Left kidney (tissue), 8 donors: ENCODE measurements at places on chromosomes 5 and 9. TPM values are rescaled to one million over a fixed set of nuclear protein-coding genes. Genes with fewer than 3 reads are reported as not detected.

PCSK1 gene
- polyA plus RNA-seq: 0.38 TPM

GRCh38 chr9:36791222-36791950 lies 218.7 kb downstream of the MELK start:
- no peak for DNase-seq

DNA sequence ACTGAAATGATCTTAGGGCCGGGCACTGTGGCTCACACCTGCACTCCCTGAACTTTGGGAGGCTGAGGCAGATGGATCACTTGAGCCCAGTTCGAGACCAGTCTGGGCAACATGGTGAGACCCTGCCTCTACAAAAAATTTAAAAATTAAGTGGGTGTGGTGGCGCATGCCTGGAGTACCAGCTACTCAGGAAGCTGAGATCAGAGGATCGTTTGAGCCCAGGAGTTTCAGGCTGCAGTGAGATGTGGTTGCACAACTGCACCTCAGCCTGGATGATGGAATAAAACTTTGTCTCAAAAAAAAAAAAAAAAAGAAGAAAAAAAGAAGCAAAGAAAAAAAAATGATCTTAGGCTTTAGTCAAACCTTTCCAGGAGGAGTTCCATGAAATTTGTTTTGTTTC lies 41.8 kb downstream of the MEF2C start:
- no peak for DNase-seq

LMX1B gene
- polyA plus RNA-seq: 18.3 TPM

DNA sequence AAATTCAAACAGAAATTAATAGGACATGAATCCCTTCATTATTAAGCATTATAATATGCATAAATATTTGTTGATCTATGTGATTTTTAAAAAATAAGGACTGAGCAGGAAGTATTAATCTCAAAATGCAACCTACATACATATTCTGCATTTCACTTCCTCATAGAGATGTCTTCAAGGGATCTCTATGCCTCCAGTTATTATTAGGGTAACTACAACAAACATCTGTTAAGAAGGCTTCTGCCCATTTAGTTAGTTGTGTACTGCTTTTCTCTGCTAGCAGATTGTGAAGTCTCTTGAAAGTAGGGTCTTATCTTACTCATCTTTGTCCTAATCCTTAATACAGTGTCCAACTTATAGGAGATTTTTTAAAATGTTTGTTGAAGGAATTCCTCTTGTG lies 414.1 kb downstream of the ACTL7B start:
- DNase-seq: no peak

HK3 gene
- polyA plus RNA-seq: 0.18 TPM

COL27A1 gene
- polyA plus RNA-seq: 45.2 TPM

GRCh38 chr5:72151646-72152045 lies 44.4 kb downstream of the MAP1B start:
- DNase-seq: no peak

PCDHB14 gene
- polyA plus RNA-seq: 11.3 TPM

DNA sequence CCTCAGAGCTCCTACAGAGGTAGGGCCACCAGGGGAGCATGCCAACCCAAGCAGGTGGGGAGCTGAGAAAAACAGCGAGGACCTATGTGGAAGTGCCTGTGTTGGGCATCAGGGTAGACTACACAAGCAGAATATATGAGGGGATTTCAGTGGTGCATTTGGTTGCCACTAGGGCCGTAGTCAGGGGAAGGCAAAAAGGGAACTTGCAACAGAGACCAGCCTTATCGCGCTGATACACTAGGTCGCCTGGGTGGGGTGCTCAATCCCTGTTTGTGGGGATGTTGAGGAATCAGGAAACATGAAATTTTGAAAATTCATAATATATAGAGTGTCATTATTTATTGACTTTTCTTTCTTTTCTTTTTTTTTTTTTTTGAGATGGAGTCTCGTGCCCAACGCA lies 370.9 kb upstream of the PRR16 start:
- DNase-seq: no peak

HAVCR2 gene
- 18.2 TPM for polyA plus RNA-seq

- no peak for DNase-seq
Measured at GRCh38 chr9:106861640-106862109, 1.3 kb upstream of the ZNF462 start.

MOB3B gene
- polyA plus RNA-seq: 27.3 TPM

DNA sequence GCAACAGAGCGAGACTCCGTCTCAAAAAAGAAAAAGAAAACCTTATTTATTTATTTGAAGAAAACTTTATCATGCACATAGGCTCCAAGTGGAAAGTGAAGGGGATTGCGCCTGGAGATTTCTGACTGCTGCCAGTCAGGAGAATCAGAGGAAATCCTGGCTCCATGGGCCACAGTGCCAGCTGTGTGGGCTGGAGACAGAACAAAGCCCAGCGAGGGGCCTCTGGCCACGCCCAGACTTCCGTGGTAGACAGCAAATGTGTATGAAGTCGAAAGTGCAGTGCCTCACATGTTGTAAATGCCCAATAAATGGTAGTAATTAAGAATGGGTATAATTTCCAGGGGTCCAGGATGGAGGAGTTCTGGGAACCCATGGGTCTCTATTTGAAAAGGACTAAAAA lies 75.8 kb upstream of the WWC1 start:
- no peak for DNase-seq

- no peak for DNase-seq
Measured at GRCh38 chr5:96294884-96295202, 138.2 kb downstream of the PCSK1 start.

GRCh38 chr9:33249983-33250382 lies 10.0 kb downstream of the SPINK4 start:
- DNase-seq: no peak

- no peak for DNase-seq
Measured at GRCh38 chr5:4924577-4924976, 215.6 kb upstream of the ADAMTS16 start.

DNA sequence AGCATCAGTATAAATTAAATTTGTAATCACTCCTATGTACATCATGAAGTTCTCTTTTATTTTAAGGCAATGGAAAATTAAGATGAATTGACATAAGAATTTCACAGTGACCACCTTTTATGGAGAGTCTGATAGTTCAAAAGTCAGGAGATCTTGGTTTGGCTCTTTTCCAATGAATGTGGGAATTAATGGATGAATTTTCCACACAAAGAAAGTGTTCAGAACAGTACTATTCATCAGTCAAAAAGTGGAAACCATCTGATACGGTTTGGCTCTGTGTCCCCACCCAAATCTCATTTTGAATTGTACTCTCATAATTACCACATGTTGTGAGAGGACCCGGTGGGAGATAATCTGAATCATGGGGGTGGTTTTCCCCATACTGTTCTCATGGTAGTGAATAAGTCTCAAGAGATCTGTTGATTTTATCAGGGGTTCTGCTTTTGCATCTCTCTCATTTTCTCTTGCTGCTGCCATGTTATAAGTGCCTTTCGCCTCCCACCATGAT lies 24.5 kb downstream of the CCDC125 start:
- DNase-seq: no peak

DNA sequence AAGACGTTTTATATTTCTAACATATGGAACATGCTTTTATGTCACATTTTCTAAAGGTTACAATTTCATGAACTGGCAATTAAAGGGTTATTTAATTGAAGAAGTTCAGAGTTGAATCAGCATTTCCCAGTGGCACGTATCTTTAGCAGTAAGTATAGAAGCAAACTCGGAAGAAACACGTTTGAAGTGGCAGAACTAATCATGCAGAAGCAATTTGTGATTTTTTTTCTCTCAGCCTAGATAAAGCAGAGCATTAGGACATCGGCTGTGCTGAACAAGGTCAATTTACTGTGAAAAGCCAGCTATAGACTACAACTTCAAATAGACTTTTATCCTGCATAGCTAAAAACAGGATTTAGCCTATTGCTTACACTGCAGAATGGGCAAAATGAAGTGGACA lies 104.7 kb downstream of the ISL1 start:
- DNase-seq: no peak

GRCh38 chr5:98930972-98931762 lies 2.4 kb upstream of the CHD1 start:
- DNase-seq: no peak

PAPPA gene
- polyA plus RNA-seq: 3.5 TPM

GRCh38 chr5:135502836-135503520 lies 32.8 kb downstream of the NEUROG1 start:
- no peak for DNase-seq

- DNase-seq: peak; percentile 44
Measured at GRCh38 chr5:176573564-176574296, 24.6 kb downstream of the CDHR2 start.

MCTP1 gene
- polyA plus RNA-seq: 7.7 TPM

ZSWIM6 gene
- polyA plus RNA-seq: 34.3 TPM

- DNase-seq: no peak
Measured at GRCh38 chr9:93232388-93232960, 48.5 kb downstream of the WNK2 start.

DNA sequence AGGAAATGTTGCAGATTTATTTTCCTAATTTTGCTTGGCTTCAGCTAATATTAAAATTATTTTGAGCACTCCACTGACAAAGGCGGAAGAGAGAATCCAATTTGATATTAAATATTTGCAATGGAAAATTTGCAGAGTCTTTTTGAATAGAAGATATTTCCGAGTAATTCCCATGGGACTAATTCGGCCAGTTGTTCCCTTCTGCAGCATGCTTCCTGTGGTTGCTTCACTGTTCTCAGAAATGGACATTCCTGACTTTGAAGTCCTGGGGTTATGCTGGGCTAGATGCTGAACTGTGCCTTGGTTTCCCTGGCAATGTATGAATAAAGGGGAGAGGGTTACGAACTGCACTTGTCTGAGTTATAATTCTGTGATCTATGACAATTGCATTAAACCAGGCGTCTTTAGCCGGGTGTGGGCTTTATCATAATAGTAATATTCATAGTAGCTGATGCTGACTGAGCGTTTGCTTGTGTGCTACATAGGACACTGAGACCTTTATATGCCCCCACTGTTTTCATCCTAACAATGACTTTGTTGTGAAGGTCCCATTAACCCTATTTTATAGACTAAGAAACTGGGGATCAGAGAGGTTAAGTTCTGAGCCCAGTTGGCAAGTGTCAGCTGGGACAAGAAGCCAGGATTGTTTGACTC lies 114.5 kb upstream of the SPRY4 start:
- no peak for DNase-seq

CNTFR gene
- polyA plus RNA-seq: 34.6 TPM

- DNase-seq: no peak
Measured at GRCh38 chr5:142777099-142777498, 6.9 kb downstream of the ARHGAP26 start.

- no peak for DNase-seq
Measured at GRCh38 chr5:56155992-56156584, 77.0 kb downstream of the ANKRD55 start.

GRCh38 chr5:126936775-126937418 lies 93.5 kb downstream of the MARCHF3 start:
- DNase-seq: no peak

NAIP gene
- polyA plus RNA-seq: 47.2 TPM

DNA sequence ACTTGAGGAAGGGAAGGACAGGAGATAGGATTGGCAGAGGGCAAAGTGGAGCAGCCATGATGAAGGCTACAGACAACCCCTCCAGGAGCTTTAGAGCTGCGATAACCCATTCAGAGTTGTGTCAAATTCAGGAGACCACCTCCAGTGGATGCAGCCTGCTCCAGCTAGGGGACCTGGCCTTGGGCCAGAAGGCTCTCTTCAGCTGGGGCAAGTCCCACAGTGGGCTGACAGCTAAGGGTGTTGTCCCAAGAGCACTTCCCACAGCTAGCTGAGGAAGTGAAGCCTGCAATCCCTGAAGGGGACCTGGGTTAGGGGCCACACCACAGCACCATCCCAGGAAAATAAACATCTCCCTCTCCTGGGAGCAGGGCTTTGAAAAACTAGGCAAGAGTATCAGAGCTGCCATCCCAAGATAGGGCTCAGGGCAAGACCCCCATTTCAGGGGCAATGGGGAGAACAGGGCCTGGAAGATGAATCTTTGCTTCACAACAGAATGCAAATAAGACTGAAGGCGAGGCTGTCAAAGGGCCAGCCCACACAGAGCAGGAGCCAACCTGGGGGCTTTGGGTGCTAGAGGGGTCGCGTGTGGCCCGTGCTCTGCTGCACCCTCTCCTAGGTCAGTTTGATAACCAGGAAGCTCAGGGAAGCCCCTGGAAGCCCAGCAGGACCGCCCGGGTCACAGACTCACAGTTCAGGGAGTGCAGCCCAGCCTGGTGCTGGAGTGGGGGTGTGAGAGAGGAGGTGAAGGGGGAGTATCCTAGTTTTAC lies 19.3 kb upstream of the DAPK1 start:
- no peak for DNase-seq

- DNase-seq: no peak
Measured at GRCh38 chr5:67548520-67549295, 352.1 kb upstream of the CD180 start.

GOLM1 gene
- polyA plus RNA-seq: 162 TPM

- DNase-seq: no peak
Measured at GRCh38 chr5:32230356-32231099, 56.4 kb upstream of the GOLPH3 start.

ALAD gene
- polyA plus RNA-seq: 51.0 TPM

DNA sequence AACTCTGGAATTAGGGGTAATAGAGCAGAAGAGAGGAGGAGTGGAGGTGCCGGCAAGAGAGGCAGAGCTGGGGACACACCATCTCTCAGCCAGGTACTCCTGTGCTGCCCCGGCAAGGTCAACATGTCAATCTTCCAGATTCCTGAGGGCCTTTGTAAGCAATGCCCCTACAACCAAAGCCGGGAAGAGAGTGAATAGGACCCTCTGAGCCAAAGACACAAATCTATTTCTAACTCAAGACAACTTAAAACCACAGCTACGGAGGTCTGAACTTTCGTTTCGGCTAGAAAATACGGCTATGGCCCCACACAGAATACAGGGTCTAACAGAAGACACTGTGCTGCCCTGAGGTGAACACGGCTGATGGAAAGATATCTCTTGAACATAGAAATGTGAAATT lies 66.6 kb downstream of the SERINC5 start:
- DNase-seq: no peak

CPLANE1 gene
- polyA plus RNA-seq: 44.2 TPM

PCDHA6 gene
- 0.38 TPM for polyA plus RNA-seq

- DNase-seq: no peak
Measured at GRCh38 chr9:33220681-33221567, 19.0 kb upstream of the SPINK4 start.

PITX1 gene
- not detected for polyA plus RNA-seq

IFNA21 gene
- not detected for polyA plus RNA-seq

TMEM141 gene
- 53.9 TPM for polyA plus RNA-seq

- no peak for DNase-seq
Measured at GRCh38 chr5:14668181-14668591, 3.7 kb downstream of the OTULIN start.
